ENCODE measurements at places on chromosomes 13 and 19.

GRCh38 chr19:32865326-32865725 lies 4.2 kb downstream of the SLC7A9 start:
- no peak for DNase-seq

DNA sequence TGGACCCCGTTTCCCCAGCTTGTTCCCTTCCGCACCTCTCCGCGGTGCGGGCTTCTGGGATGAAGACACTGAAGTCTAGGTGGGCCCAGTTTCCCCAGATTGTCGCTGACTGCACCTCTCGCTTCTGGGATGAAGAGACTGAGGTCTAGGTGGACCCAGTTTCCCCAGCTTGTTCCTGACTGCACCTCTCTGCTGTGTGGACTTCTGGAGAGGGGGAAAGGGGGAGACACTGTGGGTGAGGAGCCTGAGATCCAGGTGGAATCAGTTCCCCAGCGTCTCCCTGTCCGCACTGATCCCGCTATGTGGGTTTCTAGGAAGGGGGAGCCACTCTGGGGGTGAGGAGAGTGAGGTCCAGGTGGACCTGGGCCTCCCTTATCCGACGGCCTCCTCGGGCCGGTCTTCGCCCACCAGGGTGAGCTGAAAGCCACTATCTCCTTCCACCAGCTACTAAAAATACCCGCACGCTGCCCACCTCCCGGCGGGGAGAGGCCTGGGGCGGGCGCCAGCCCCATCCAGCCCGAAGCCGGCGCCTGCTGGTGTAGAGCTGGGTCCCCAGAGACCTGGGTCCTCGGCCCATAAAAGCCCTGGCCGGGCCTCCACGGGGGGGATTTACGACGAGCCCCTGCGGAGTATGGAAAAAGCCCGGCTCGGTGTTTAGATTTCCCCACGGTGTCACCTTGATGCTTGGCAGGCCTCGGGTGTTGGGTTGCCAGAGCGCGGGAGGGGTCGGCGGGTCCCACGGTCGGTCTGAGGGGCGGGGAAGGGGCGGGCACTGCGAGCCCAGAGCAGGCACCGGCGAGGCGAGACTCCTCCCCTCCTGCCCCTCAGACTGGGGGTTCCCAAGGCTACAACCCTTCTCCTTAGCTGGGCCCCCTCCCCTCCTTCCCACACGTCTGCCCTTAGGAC lies 10.6 kb downstream of the FUT6 start:
- DNase-seq = no peak

DNA sequence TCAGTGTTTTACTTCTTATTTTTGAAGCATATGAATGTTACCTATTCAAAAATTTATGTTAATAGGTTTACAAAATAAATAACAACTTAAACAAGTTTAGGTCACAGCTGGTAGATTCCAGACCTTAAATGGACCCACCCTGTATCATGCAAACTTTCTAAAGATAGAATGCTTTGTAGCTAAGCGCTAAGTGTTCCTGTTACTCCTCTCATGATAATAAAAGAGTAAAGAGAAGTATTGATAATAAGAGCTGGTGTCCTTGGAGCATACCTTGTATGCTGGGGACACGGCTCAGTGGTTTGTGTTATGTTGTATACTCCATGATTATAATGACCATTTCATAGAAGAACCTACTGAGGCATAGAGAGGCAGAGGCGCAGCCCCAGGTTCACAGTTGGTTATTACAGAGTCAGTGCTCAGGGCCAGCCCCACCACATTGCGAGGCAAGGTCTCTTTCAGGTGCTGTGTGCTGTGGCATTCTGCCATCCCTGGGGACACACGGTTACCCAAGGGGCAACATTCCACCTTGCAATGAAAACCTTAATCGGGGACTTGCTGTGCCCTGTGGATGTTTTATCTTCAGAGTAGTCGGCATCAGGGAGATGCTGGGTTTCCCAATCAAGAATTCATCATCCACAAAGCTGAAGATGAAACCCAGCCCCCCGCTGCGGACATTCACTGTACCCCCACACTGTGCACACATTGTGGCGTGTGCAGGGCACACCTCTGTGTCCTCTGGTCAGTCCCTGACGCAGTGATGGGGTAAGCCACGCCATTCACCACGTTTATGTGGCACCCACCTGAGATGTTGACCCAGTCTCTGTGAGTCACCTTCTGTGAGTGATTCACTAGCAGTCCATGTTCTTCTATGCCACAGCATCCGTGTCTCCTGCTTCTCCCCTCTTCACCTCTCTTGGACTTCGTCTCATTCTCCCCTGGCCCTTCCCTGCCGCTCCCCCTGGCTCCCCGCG lies 186.7 kb downstream of the COL4A1 start:
- DNase-seq = no peak

- no peak for DNase-seq
Measured at GRCh38 chr13:43325636-43326035, 302.2 kb downstream of the DNAJC15 start.

DNA sequence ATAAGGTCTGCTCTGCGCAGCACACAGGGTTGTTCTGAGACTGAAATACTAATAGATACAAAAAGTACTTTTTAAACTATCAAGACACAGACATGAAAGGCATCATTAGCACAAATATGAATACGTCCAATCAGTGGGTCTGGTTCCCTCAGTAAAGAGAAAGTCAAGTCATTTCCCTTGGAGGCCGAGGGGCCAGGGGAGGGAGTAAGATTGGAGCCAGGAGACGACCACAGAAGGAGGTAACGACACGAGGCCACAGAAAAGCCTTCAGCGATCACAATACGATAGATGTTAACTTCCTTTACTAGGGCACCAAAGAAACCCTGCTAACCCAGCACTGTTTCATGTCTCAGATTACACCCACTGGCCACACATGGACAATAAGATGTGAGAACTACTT lies 5.3 kb downstream of the CARS2 start:
- no peak for DNase-seq

DNA sequence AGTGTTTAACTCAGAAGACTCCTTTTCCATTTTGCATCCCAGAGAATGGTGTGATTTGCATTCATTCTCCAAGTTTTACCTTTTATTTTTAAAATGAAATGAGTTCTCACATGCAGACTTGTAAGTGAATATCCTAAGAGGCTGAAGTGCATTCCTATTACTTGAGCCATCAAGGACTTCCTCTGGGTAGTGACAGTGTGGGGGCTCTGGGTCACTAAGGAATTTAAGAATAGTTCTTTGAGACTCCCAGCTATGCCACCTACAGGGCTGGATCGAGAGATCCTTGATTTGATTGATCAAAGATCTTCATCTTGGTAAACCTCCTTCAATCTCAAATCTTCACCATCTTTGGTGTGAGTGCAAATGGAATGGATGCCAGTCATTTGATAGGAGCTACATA lies 36.3 kb upstream of the SLC10A2 start:
- no peak for DNase-seq

GRCh38 chr19:4414800-4415321 lies 12.4 kb downstream of the CHAF1A start:
- DNase-seq = no peak

- no peak for DNase-seq
Measured at GRCh38 chr19:50003810-50004419, 21.3 kb downstream of the VRK3 start.

DNA sequence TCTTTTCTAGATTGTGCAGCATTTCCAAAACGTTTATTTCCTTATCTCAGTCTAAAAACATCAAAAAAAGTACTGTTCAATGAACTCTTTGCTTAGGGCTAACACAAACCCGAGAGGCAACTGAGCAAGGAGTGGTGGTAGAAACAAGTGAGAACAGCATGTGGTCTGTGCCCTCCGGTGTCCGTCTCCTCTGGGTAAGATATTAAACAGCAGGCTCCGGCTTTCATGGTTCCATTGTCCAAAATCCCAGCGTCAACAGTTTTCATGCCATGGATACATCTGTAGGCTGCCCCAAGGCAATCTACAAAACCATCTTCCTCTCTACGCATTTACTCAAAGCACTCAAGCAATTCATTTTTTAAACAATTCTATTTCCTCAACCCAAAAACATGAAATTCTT lies 22.8 kb downstream of the DCLK1 start:
- DNase-seq = no peak

- DNase-seq = no peak
Measured at GRCh38 chr19:5667751-5668271, 12.5 kb downstream of the MICOS13 start.

GRCh38 chr13:86960876-86961275 lies 710.3 kb upstream of the SLITRK5 start:
- no peak for DNase-seq

All from NCI-H2029 treated with DMSO at 0.1 percent for 48 hours (cell line).